ENCODE measurements at places on chromosomes 7 and 10.
A peak's percentile ranks its signal among the peaks of the same experiment; 100 is the strongest.

DNA sequence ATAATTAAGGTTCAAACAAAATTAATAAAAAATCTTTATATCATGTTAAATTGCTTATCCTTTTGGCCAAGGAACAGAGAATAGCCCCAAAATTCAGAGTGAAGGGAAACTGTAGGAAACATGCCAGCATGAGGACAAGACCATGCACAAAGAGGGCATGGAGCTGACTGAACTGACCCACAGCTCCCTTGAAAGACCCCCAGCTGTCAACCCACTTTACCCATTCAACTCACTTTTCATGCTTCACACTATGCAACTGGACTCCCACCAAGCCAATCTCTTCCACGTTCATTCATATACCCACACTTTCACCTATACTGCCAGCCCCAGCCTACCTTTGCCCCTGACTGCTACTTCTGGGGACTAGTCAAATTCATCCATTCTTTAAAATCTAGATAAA lies 10.2 kb downstream of the FBXW4 start:
- no peak for ATAC-seq

DNA sequence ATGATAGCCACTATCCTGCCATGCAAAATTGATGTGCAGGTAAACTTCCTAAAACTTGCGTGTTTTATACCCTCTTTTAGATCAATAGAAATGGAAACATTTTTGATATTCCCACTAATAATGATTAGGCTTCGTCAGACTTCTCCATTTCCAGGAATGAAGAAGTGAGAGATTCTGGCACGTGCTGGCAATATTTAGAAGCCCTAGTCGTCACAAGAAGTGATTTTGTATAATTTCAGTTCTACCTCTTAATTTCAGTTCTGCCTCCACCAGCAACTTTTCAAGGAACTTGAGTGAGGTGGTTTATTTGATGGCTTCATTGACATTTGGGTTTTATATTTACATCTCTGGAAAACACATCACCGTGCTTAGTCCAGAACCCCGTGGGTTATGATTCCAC lies 61.9 kb downstream of the MRC1 start:
- no peak for ATAC-seq

DNA sequence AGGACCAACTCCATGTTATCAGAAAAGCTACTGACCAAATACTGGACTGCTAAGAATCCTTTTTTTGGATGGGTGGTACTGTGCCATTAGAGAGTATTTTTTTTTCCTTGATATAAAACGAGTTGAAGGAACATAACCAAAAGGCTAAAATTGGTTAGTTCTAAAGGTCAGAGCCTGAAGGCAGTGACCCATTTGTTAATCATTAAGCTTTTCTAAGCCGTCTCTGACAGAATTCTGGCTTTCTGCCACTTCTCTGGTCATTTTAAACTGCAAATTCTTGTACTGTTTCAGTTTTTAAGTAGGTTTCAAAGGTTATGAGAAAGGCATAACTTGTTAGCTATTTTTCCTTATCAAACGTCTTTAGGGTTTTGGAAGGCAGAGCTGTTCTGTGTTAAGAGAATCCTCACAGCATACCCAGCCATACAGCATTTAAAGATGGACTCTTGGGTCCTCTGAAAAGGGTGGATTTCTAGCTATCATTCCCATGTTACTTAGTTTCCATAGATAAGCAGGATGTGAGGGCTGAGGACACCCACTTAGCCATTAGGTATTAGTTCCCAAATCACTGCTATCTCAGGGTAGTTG lies 196.8 kb downstream of the RNLS start:
- ATAC-seq: peak; percentile 77

DNA sequence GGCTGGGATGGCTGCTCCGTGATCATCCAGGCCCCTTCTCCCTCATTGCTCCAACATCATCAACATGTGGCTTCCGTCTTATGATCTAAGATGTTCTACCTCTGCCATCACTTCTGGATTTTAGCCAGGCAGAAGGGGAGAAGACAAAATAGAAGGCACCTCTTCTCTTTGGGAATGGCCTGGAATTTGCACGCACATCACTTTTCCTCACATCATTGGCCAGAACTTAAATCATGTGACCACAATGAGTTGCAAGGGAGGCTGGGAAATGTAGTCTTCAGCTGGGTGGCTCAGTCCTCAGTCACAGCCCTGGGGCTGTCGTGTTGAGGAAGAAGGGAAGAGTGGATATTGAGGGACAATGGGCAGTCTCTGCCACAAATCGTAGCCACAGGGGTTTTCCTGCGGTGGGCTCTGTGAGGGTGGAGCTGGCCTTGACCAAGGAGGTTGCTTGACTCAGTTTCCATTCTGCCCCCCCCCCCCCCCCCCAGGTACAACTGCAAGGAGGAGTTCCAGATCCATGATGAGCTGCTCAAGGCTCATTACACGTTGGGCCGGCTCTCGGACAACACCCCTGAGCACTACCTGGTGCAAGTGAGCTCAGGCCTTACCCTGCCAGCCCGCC lies 50.3 kb downstream of the PALD1 start:
- peak; percentile 96 for ATAC-seq

GRCh38 chr7:18191341-18191740 lies 163.7 kb upstream of the PRPS1L1 start:
- ATAC-seq: no peak

GRCh38 chr7:19106241-19107080 lies 11.0 kb downstream of the TWIST1 start:
- ATAC-seq: peak; percentile 8

DNA sequence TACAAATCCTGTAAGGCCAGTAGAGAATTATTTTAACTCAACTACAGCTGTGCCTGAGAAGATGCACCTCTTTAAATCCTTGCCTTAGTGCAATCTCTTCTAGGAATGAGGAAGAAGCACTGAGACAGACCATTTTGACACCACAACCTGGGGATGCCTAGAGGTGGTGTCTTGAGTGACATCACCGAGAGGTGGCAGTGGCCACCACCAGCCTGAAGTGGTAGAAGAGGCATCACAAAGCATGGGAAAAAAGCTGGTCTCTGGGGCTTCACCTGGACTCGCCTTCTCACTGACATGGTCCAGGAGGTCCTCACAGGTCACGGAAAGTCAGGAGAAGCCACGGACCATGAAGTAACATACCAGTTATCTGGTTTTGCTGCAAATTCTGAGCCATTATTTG lies 99.2 kb upstream of the PDLIM1 start:
- ATAC-seq: no peak

- no peak for ATAC-seq
These were observed 317.8 kb downstream of the TNS3 start for GRCh38 chr7:47264021-47264651.

DNA sequence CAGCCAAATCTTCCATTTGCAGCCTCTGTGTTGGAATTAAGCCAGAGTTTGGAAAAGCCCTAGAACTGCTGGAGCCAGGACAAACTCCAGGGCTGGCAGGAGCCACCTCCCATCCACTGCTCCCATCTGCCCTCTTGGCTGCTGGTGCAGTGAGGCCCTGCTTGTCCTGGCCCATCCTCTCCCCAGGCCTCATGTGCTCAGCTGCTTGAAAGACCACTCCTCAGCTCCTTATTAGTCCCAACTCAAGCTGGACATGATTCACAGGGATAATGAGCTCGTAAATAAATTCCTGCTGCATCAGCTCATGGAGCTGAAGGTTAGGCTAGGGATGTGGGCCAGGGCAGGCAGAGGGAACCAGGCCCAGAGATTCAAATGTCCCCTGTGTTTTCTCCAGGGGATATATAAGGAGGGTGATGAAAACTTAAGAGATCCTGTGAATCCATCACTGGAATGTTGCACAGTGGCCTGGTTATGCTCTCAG lies 282.8 kb downstream of the RPS24 start:
- peak; percentile 67 for ATAC-seq
